ENCODE measurements at places on chromosomes 12 and 14. TPM values are rescaled to one million over a fixed set of nuclear protein-coding genes. Genes with fewer than 3 reads are reported as not detected.

The RIPK3 gene
- polyA plus RNA-seq: 5.1 TPM

The AVPR1A gene
- 4.5 TPM for polyA plus RNA-seq

The IKZF4 gene
- 2.7 TPM for polyA plus RNA-seq

The LGALS3 gene
- 241 TPM for polyA plus RNA-seq

All from kidney (tissue), 22 donors.